ENCODE measurements at places on chromosomes 3 and 15.

DNA sequence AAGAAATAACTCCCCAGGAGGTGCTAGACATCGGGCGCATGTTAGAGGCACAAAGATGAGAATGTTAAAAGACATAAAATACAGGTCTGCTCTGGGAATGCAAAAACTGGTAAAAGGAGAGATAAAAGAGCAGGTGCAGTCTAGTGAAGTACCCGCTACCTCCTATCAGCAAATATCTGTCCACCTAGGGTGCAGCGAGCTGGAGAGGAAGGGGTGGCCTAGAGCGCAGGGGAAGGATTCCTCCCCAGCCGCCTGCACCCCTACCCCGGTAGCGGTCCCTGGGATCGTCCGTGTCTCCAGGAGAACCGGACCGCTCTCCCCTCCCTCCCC lies 237 bp upstream of the ZNF662 start:
- no peak for DNase-seq

GRCh38 chr3:59280113-59280512 lies 230.3 kb upstream of the CFAP20DC start:
- DNase-seq: no peak

DNA sequence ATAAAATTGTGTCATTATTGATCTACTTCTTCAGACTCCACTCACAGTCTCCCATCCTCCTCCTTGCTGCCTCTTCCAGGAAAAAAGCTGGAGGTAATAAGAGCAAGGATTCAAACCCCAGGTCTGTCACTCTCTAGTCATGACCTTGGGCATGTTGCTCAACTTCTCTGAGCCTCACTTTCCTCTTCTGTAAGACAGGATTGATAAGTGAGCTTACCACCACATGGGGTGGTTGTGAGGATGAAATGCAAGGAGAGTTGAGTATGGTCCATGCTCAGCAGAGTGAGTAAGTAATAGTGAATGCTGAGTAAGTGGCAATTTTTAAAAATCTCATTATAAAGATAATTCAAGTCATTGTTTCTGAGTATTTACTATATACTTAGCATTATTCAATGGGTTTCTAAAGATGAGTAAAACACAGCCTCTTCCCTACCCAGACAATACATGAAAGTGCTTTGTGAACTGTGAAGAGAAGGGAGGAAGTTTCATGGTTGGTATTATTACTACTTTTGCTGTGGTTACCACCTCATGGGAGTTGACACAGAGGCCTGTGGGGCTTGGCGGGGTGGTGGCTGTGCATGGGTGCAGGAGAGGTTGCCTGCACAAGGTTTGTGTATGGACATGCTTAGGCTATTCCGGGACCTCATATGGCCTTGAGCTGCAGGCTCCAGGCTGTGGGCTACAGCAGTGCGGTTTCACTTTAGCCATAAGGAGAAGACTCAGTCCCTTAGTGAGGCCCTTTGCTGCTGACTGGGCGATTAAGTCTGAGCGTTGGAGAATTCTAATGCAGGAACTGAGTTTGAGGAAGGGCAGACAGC lies 30.0 kb downstream of the SLC6A11 start:
- DNase-seq: no peak

DNA sequence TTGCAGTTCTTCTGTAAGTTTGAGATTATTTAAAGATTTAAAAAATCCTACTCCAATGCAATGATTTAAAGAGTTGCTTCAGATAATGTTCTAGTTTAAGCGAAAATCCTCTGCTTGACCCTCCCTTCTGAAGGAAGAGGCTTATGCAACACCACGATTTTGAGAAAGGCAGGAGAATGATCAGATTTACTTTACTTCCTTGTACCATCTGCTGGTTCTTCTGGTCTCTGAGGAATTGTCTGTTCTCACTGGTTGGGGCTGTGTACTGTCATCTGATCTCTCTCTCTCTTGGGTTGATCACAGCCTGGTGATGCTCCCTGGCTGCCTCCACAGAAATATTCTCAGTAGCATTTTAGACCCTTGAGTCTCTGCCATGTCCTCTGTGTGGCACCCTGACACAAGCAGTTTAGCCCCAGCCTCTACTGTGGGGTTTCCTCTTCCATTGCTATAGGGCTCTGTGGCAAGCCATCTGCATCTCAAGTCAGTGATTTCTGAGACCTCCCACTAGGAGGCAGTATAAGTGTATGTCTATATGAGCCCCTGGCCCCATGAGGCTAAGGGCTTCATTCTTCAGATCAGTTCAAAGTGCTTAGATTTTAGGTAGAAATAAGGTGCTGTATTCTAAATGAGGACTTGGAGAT lies 50.8 kb upstream of the PLAAT1 start:
- DNase-seq: peak; percentile 44

GRCh38 chr3:107675233-107675900 lies 152.6 kb downstream of the BBX start:
- no peak for DNase-seq

GRCh38 chr3:188727052-188727451 lies 444.7 kb upstream of the TPRG1 start:
- no peak for DNase-seq

DNA sequence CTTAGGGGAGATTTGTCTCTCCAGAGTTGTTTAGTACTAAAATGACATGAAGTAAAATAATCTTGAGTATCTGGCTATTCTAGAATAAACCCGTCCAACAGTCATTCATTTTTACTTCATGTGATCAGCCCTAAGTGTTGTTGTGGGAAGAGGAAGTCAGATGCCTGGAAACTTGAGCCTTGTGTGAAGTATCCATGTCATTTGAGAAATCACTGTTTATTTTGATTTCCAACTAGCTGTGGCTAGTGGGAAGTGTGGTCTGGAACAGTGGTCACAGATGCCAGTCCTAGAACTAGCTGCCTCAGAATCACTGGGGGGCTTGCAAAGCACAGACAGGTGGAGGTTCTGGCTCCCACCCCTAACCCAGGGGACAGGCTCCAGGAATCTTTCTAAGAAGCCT lies 77.7 kb upstream of the LIMD1 start:
- DNase-seq: no peak

DNA sequence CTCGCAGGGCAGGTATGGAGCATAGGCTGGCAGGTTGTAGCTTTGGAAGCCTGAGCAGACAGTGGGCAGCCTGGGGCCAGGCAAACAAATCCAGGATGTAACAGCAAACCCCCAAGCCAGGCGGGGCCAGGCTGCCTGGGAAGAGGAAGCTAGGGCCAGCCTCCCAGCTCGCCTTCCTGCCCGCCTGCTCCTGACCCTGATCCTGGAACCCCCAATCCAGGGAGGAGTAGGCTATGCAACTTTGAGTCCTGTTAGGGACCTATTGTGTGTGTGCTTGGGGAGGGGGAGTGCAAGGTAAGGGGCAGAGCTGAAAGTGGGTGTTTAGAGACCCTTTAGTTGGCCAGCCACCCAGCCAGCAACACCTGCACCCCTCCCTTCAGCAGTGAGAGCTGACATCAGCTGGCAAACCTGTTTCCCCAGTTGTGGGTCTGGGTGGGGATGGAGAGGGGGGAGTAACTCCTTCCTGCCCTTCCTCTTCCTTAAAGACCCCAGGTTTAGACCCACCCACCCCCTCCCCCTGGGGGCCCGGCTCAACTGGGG lies 2.5 kb downstream of the NBEAL2 start:
- no peak for DNase-seq

DNA sequence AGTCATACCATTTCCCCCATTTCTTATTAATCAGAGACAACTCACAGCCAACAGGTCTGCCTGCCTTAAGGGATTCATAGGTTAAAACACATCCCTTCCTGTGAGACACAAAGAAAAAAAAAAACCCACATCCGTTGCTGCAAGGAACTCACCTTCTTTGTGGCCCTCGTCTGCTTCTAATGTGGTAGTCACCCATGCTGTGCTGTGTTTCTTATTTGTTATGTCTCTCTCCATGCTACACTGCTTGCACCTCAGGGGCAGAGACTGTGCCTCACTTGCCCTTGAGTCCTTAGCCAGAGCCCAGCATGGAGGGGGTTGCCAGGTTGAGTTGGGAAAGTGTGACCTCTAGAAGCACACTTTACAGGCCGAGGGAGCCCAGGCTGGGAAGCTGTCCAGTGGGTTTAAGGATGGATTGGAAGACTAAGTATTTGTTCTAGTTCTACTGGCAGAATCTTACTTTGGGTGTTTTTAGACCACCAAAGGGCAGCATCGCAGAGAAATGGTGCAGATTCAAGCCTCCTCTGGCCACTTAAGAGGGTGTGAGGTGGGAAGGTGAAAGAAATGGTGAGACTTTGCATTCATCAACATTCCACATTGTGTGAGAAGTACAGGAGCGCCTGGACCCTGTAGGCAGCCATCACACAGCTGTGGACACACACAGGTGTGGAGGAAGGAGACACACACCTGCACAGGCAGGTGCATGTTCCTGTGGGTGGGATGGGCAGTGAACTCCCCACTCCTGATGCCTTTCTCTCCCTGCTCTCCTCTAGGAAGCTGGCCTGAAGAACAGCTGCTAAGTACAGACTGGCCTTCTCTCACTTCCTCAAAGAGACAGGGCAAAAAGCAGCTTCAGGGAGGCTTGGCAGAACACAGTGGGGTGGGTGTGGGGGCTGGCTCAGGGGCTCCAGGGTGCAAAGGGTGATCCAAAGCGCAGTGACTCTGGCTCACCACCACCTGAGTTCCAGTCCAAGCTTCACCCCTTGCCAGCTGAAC lies 48.8 kb downstream of the GLB1 start:
- no peak for DNase-seq

- no peak for DNase-seq
These were observed 54.8 kb upstream of the BCL6 start for GRCh38 chr3:187799942-187800641.

DNA sequence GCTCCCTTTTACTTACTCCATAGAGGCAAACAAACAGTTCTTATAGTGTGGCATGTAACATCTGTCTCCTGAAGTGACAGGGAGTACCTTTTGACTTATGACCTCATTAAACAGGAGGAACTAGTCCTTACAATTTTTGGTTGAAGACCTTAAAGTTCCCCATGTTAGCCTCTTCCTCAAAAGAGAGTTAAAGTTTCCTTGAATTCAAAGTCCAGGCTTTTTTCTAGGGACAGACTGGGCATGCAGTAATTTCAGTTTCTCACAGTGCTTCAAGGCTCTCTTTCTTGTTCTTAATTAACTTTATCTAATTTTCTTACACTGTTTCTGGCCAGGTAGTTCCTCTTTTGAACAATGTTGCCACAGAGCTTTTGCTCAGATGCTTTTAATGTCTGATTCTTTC lies 12.1 kb downstream of the GOLM2 start:
- no peak for DNase-seq
